Hematopoietic multipotent progenitor cell (in vitro differentiated cells): ENCODE measurements at places on chromosomes 6 and 20.

- no peak for DNase-seq
These were observed 42.9 kb upstream of the SPTLC3 start for GRCh38 chr20:12965870-12966251.

GRCh38 chr6:43749461-43749860 lies 20.6 kb upstream of the VEGFA start:
- no peak for DNase-seq

DNA sequence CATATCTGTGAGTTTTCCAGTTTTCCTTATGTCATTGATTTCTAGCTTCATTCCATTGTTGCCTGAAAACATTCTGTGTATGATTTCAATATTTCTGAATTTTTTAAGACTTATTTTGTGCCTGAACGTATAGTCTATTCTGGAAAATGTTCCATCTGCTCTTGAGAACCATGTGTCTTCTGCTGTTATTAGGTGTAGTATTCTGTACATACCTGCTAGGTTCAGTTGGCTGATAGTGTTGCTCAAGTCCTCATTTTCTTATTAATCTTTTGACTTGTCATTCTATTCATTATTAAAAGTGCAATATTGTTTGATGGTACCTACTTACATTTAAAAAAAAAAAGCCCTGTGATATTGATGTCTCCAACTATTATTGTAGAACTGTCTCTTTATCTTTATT lies 869.8 kb upstream of the MAN1A1 start:
- DNase-seq: no peak

DNA sequence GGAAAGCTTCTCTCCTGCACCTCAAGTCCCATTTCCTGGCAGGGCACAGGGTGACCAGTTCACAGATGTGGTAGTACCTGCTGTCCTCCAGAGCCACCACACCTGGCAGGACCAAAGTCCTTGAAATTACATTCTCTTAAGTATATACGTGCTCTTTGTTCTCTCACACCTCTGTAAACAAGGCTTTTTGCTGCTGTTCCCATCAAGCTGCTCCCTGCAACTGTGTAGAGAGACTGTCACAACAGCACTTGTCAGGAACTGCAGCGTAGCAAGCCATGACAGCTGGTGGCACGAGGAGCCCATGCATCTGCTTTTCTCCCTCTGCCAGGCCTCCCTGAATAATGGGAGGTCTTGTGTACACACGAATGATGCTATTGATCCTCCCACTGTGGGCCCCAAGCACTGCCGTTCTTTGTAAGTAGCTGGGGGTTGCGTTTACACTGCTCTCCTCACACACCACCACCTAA lies 431.8 kb downstream of the CD83 start:
- no peak for DNase-seq

DNA sequence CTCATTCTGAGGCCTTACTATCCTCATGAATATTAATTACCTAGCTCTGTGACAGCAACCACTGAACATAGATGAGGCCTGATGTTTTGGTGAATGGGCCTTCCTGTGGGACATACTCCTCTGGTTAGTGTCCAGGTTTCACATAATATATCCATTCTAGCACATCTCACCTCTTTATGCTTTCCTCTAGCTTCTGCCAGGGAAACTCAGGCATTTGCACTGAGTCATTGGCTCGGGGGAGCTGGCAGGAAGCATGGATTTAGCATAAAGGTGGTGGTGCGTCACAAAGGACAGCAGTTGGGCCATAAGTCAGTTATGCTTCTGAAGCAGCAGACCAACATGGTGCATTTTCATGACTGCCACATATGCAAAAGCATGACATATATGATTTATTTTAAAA lies 37.5 kb upstream of the TMEM170B start:
- no peak for DNase-seq

DNA sequence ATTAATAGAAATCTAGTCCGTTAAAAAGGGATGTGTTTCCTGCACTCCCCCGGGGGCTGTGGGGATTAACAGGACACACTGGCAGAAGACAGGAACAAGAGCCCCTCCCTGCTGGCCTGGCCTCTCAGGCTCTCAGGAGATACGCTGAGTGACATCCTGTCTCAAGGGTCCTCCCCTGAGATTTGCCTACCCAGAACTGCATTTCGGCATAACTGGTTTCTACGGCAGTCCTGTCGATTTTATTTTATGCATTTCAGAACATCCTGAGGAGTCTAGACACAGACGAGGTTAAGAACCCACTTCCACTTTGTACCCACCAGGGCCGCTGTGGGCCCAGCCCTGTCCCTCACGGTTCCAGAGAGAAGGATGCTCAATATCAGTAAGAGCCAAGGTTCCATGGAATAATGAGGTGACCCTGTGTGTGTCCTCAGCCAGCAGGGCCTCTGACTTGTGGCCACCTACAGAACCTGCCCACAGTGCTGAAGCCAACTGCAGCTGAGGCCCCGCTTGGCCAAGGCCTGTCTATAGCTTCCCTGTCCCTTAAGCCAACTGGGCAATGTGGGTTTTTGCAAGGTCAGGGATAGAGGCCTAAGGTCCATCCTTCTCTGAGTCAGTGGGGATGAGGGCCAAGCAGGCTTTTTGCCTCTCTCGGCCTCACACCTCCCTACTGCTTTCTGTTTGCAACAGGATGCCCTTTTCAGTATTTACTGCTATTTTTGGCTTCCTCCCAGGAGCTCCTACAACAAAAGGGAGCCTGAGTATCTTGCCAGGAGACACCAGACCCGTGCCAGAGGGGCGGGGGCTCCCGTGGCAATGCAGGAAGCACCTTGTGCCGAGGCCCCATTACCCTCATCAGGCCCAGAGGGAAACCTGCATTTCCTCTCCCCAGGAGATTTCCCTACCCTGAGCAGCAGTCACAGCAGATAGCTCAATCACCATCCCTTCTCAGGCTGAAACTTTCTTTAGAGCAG lies 14.7 kb downstream of the UQCC2 start:
- no peak for DNase-seq

DNA sequence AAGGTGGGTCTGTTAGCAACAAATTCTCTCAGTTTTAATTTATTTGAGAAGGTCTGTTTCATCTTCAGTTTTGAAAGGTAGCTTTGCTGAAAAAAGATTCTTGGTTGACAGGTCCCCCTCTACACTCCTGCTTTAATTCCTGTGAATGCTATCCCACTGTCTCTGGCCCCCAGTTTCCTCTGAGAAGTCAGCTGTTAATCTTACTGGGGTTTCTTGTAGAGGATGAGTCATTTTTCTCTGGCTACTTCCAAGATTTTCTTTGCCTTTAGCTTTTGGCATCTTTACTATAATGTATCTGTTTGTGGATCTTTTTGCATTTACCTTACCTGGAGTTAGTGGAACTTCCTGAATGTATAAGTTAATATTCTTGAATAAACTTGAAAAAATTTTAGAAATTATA lies 122.7 kb downstream of the MMS22L start:
- no peak for DNase-seq

- no peak for DNase-seq
These were observed 175.4 kb upstream of the KCNQ5 start for GRCh38 chr6:72446430-72446829.

DNA sequence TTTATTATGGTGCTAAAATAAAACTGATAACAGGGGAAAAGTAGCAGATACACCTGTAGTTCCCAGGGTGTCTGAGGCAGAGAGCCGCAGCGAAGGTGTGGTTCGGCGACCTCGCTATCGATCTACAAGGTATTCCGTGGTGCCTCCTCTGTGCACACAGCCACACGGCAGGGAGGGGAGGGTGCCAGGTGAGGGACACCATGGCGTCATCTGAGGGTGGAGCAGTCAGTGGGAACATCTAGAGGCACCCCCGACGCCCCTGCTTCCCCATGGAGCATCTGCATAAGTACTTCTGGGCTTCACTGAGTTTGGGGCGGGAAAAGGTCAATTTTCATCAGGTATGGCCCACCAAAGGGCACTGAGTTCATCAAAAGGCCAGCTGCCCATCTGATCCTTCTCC lies 243.3 kb downstream of the TAF4 start:
- no peak for DNase-seq

DNA sequence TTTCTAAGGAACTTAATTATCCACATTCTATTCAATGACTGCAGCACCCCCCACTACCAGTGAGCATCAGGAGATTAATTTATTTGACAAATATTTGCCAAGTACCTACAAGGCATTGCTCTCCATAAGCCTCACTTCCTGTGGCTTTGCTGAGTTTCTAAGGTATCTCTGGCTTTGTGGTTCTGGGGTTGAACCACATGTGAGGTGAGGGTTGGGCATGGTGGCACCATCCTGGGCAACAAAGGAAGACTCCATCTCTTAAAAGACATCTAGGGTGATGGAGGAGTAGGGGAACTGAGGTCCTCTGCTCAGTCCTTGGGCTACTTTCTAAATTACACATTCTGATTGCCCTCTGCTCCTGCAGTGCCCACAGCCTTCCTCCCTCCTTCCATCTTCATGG lies 25.5 kb upstream of the WFDC2 start:
- no peak for DNase-seq

- DNase-seq: no peak
These were observed 430.4 kb downstream of the GJA1 start for GRCh38 chr6:121865811-121866210.

DNA sequence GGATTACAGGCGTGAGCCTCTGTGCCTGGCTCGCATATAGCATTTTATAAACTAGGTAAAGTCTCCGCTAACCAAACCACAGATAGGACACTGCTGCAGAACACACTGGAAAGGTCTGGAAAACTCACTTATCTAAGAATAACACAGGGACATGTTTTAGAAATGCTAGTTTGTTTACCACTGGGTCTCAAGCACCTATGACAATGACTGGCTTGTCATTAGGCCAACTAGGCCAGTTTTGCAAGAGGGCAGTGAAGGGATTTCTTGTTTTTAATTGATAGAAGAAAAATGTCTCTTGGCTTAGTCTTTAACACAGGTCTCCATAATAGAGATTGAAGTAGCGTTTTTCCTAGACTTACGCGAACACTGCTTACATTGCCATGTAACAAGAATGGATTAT lies 201.4 kb downstream of the TMEM242 start:
- no peak for DNase-seq

GRCh38 chr20:16672299-16672698 lies 57.5 kb upstream of the SNRPB2 start:
- no peak for DNase-seq

DNA sequence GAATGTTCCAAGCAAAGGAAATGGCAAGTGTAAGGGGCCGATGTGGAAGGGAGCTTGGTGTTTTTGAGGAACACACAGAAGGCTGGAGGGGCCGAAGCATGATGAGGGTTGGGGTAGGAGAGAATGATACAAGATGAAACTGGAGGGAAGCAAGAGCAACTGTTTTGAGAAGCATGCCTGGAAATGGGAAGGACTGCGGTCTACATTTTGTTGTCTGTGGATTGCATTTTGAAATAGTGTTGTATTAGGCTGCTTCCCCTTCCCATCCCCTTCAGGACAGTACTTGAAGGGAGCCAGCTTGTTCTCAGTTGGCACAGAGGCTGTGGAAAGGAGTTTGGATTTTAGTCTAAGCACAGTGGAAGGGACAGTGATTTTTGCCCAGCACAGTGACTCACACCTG lies 2.2 kb downstream of the TM9SF4 start:
- no peak for DNase-seq

DNA sequence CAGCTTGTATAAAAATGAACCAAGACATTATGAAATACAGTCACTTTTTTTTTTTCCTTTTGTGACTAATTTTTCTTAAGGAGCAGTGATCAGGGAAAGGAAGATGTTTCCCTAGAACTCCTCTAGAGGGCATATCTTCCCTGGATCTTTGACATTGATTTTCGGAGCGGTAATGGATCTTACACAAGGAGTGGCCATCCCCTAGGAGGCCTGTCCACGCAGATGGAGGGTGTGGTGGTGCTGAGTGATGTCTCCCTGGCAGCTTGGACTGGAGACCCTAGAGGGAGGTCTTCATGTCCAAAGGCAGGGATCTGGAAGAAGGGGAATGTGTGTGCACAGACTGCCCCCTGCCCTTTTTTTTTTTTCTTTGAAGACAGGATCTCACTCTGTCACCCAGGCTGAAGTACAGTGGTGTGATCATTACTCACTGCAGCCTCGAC lies 7.0 kb upstream of the KIFC1 start:
- no peak for DNase-seq

DNA sequence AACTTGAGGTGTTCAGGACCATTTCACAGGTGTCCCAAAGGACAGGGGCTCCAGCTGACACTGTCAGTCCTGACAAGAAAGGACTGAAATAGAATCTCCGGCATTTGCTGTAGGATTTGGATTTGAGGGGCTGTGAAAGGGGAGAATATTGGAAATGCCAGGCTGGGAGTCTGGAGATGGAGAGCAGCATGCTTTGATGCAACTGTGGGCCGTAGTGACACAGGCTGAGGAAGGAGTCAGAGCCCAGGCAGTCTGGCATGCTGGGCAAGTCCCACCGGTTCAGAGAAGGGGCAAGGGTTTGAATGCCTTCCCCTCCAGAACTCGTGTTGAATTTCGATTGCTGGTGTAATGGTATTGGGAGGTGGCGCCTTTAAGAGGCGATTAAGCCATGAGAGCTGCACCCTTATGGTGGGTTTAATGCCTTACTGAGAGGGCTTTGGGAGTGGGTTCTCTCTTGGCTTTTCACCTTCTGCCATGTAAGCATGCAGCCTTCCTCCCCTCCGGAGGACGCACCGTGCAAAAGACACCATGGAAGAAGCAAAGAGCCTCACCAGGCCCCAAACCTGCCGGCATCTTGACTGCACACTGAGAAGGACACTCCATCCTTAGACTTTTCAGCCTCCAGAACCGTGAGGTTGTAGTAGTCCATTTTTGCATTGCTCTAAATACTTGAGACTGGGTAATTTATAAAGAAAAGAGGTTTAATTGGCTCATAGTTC lies 9.4 kb upstream of the PYGB start:
- no peak for DNase-seq

DNA sequence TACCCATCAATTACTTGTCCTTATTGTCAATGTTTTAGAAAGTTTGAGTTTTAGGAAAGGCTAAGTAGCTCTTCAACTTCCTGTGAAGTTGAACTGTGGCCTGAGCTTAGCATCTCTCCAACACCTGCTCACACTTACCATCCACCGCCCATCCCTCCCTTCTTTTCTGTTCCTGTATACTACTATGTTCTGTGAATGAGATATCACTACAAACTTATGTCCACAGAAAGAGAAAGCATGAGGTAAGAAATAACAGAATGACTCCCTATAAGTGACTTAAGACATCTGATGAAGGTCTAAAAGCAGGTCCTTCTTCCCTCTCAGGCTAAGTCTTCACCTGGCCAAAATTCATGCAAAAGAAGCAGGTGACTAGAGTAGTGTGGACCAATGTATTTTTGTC lies 246.3 kb upstream of the PREP start:
- DNase-seq: no peak

- peak; percentile 23 for DNase-seq
These were observed 12.9 kb downstream of the COX7A2 start for GRCh38 chr6:75230484-75231325.

- DNase-seq: no peak
These were observed 26.9 kb downstream of the AKIRIN2 start for GRCh38 chr6:87675004-87675681.

GRCh38 chr20:3250091-3250504 lies 11.1 kb upstream of the SLC4A11 start:
- no peak for DNase-seq

- no peak for DNase-seq
These were observed 313.3 kb downstream of the RNGTT start for GRCh38 chr6:88650029-88650619.
